NCI-H345 (cell line): ENCODE measurements at places on chromosomes 3 and 15.

DNA sequence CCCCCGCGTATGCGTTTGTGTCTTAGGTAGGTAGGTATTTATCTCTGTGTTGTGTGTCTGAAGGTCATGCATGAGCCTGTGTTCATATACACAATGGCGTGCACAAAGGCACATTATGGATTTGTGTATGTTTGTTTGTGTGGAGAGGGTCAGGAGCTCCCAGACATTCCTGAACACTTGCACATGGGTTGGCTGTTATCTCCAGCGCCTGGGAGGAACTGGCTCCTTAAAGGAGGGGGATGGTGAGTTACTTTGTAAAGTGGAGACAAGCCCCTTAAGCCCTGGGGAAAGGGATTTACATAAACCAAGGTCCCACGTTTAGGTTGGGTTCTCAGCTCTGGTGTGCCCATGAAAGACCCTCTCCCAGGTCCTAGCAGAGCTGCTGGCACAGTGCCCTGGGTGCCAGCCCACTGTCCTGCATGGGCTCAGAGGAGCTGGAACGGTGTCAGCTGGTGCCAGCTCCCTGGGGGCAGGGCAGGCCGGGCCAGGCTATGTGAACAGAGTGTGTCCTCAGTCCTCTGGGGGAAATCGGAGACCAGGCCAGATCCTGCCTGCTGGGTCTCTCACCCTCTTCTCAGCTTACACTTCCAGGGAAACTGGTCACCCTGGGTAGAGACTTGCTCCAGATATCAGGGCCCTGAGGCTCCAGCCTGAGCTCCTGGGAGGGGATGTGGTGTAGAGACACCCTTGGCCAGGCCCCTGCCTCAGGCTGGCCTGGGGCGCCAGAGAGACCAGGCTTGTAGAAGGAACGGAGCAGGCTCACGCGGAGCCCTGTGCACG, 25.1 kb downstream of the SNX33 start:
- no peak for DNase-seq

DNA sequence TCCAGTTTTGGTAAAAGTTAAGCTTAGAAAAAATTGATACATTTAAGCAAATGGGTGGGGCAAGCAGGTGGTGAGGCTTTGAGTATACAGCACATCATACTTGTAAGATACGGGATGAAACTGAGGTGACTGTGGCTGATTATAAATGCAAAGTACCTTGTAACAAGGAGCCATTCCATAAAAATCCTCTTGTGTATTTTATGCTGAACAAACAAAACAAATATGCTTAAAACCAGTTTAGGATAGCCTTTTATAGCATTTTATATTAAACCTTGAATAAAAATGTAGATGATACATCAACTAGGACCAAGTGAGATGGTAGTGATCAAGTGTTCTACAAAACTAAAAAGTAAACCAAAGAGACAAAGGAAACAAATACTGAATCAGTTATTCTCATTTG, 3.4 kb downstream of the PLSCR1 start:
- DNase-seq, result no peak

GRCh38 chr3:134775831-134776230, 19.2 kb upstream of the EPHB1 start:
- DNase-seq, result no peak

GRCh38 chr15:96838081-96838480, 507.6 kb downstream of the NR2F2 start:
- no peak for DNase-seq

DNA sequence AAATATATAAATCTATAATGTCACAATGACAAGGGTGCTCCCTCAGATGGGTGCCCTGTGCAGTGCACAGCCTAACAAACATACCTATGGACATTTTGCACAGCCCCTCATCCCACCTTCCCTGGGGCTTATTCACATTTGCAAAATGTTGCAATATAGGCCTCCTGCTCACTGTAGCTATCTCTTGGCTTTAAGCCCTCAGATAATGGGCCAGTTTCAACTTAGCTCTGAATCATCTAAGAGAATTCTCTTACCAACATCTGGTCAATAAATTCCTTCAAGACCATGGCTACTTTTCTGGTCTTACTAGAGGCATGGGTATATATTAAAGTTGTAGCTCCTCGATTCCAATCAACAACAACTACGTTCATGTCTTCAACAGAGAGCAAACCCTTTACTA, 17.9 kb downstream of the LIPH start:
- DNase-seq, result no peak

DNA sequence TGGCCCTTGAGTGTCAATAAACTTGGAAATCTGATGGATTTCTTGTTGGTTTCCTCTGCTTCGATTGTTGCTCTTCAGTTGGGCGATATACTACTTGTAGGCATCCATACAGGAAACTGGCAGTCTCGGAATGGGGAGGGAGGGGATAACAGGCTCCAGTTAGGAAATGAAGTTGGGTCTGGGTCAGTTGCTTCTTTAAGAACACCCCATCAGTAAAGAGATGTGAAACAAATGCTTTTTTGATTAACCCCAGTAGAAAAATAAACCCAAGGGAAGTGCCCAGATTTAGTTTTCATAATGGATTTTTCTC, 681 bp downstream of the CHMP2B start:
- DNase-seq, result no peak

DNA sequence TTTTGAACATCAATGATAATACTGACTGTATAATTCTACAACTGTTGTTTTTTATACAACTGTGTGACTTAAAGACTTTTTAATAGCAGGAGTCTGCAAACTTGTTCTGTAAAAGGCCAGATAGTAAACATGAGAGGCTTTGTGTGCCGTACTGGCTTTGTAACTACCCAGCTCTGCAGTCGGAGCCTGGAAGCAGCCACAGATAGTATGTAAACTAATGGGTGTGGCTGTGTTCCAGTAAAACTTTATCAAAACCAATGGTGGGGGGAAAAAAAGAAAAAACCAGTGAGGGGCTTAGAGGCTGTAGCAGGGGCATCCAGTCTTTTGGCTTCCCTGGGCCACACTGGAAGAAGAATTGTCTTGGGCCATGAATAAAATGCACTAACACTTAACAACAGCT, 11.9 kb downstream of the ASB7 start:
- DNase-seq, result no peak

DNA sequence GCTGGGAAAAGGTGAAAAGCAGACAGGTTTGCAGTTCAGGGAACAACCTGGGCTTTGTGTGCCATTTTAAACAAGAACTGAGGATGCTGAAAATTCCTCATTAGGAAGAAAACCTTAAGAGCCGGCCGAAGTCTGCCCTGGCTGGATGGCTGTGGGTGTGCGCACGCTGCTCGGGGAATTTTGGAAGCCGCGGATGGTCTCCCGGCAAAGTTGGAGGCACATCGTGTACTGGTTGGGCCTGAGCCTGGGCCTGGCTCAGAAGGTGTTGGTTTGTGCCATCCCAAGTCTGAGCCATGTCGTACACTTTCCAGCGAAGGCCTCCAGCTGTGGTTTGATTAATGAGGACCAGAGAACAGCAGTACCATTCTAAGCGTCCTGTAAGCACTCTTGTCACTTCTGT, 188.2 kb downstream of the ATP10A start:
- no peak for DNase-seq

GRCh38 chr3:94402126-94402525, 339.3 kb downstream of the NSUN3 start:
- DNase-seq, result no peak

DNA sequence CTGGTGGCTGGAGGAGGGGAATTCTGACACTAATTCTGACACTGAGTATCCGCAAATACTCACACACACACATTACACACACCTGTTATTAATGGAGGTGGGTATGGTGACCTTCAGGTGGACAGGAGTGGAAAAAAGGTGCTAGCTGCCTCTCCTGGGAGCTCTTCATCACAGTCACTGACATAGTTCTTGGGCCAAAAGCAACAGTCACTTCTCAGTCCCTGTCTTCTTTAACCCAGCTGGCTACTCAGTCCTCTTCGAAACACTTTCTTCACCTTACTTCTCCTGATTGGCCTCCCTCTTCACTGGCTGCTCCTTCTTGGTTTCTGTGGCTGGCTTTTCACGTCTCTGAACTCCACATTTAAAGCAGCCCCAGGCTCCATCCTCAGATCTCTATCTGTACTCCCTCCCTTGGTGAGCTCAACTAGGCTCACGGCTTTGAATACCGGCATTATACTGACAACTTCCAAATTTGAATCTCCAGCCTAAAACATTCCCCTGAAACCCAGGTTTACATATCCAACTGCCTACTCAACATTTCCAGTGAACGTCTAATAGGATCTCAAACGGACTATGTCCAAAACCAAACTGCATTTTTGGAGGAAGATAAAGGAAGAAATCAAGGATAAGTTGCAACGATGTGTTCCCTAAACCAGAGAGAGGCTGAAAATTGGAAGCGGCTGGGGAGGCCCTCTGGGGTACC, 53.2 kb upstream of the HEG1 start:
- no peak for DNase-seq

DNA sequence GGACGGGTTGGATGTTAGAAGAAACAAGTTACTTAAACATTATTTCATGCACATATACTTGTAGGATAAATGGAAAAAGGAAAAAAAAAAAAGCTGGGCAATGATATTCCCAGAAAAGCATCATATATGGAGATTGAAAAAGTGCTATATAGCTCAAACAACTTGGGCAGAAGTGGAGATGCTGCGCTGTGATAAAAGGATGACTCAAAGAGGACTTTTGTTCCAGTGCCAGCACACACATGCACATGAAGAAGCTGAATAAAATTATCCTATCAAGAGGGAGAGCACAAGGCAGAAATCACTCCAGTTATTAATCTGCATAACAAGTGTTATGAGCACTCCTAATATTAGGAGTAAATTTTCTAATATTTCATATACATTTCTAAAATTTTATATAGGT, 30.9 kb downstream of the FRMD4B start:
- DNase-seq, result no peak

- DNase-seq, result no peak
Measured at GRCh38 chr3:114706591-114707232, 412.9 kb downstream of the TIGIT start.

- no peak for DNase-seq
Measured at GRCh38 chr3:15948388-15948787, 150.6 kb upstream of the ANKRD28 start.

- DNase-seq, result no peak
Measured at GRCh38 chr3:156793400-156793799, 32.8 kb upstream of the LEKR1 start.

- DNase-seq, result no peak
Measured at GRCh38 chr3:23547905-23548650, 257.7 kb upstream of the UBE2E1 start.

GRCh38 chr3:61250784-61251173, 473 bp downstream of the FHIT start:
- DNase-seq, result peak; percentile 7

- no peak for DNase-seq
Measured at GRCh38 chr3:45881078-45882022, 5.0 kb upstream of the CCR9 start.

- DNase-seq, result no peak
Measured at GRCh38 chr3:118823626-118824025, 211.0 kb downstream of the IGSF11 start.

- DNase-seq, result no peak
Measured at GRCh38 chr3:129441215-129441614, 1.2 kb downstream of the IFT122 start.

DNA sequence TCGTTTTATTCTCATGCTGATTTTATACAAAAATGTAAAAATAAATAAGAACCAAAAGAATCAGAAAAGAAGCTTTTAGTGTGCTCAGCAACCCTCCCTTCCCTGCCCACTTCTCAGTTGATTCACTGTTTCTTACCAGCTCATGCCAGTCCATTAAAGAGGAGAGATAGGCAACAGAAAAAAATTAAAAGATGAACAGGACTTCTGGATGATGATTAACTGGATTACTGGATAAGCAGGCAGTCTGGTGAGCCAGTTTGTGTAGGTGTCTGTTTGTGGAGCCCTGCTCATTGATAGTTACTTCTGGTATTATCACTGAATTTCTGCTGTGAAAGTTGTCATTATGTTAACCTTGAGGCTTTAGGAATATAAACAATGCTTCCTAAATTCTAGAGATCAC, 15.1 kb upstream of the GPR171 start:
- no peak for DNase-seq

GRCh38 chr15:88918738-88919137, 5.6 kb upstream of the MFGE8 start:
- no peak for DNase-seq

DNA sequence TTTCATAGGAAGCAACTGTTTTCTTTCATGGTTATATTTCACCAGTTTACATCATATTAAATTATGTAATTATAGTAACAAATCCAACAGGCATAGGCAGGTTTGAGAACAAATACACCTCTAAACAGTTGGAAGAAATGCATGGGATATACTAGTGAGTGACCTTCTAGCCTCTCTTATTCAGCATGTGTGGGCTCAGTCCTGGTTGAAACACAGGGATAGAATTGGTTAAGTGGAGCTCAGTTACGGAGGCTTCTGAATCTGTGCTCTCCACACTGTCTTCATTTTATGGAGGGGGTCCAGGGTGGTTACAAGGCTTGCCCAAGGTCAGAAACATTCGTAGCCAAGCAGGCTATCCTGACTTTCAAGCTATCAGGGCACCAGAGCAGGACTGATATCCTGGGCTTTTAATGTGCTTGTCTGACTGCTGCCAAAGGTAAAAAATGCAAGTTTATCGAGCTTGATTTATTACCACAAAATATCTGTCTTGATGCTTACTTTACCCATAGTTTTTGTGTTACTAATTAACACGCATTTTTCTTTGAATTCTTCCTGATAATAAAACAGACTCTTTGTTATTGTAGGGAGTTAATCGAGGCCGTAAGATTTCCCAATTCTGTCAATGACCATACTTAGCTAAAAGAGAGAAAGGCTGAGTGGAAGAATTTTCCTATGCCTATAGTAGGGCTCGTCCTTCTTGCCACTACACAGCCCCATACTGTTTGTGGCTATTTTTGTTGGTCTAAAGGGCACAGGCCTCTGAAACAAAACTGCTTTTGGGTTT, 89.6 kb downstream of the FILIP1L start:
- DNase-seq, result no peak

DNA sequence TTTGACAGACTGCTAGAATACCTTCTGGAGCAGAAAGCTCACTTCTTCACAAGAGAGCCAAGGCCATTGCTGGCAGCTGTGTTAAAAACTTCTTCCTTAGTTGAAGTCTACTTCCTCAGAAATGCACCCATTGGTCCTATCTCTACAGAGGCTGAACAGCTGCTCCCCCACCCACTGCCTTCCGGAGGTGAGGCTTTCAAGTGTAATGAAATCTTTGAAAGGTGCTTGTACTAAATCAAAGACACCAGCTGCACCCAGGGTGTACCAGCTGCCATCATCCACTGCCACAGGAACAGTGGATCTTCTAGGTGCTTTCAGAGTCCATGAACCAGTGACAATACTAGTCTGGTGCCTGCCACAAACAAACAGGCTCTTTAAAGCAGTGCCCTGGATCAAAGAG, 26.4 kb upstream of the HERC1 start:
- DNase-seq, result no peak

DNA sequence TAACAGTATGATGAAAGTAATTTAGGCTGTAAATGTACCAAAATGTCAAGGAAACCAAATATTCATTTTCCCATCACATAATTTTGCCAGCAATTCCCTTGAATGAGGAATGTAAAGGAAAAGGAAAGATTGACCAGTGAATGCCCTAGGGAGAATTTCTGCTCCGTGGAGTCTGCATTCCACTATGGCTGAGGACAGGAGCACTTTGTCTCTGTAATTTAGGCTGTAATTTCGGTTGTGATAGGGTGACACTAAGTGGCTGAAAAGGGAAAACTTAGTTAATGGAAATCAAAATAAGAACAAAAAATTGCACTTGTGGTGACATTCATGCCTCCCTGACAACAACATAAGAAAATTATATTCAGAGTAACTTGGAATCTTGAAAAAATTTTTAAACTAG, 8.3 kb upstream of the TMEM207 start:
- no peak for DNase-seq

- DNase-seq, result no peak
Measured at GRCh38 chr3:187968883-187969580, 184.9 kb upstream of the LPP start.
